Activated CD4-positive, CD25-positive, alpha-beta regulatory T cell treated with anti-CD3 and anti-CD28 coated beads, Interleukin-2, amount 50 U/mL, for 16 hours (primary cell): ENCODE measurements at places on chromosomes 11 and 22.
A peak's percentile ranks its signal among the peaks of the same experiment; 100 is the strongest.

GRCh38 chr22:46951350-46951749, 188.9 kb downstream of the TBC1D22A start:
- DNase-seq, result no peak

DNA sequence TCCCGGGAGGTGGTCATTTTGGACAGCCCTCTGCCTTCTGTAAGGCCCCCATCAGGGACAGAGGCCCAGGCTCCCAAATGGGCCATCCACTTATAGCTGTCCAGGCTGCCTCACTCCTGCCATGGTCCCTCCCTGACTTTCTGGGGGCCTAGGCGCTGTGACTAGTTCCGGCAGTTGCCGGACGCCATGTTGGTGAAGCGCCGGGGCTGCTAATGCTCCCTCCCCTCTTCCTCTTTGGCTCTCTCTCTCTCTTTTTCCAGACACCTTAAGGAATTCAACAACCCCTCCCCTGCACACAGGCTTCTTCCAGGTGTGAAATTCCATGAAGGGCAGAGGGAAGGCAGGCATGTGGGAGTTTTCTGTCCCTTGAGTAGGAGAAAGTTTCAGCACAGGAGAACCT, 445.6 kb downstream of the SOX6 start:
- no peak for DNase-seq

- no peak for DNase-seq
Observed at GRCh38 chr11:61083601-61084147, 18.6 kb upstream of the CD5 start.

GRCh38 chr22:27107824-27108223, 450.4 kb downstream of the MIAT start:
- DNase-seq, result no peak

- DNase-seq, result no peak
Observed at GRCh38 chr11:131538322-131538721, 167.9 kb downstream of the NTM start.

- DNase-seq, result no peak
Observed at GRCh38 chr22:25903294-25903693, 161.3 kb downstream of the MYO18B start.

- no peak for DNase-seq
Observed at GRCh38 chr22:39230261-39231196, 14.3 kb downstream of the PDGFB start.

DNA sequence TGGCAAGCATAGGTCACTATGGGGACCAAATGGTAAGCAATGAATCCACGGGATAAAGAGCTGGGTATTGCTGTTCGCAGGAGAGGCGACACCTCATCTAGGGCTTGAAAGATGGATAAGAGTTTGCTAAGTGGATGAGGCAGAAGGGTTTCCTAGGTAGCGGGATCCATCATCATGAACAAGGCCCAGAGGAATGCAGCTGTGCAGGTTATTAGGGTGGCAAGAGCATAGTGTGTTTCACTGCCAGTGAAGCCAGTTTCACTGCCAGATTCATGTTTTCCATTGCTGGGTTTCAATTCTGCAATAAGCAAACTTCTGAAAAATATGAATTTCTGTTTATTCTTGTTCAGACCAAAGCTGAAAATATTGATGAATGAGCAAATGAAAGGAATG, 27.2 kb downstream of the WEE1 start:
- no peak for DNase-seq

DNA sequence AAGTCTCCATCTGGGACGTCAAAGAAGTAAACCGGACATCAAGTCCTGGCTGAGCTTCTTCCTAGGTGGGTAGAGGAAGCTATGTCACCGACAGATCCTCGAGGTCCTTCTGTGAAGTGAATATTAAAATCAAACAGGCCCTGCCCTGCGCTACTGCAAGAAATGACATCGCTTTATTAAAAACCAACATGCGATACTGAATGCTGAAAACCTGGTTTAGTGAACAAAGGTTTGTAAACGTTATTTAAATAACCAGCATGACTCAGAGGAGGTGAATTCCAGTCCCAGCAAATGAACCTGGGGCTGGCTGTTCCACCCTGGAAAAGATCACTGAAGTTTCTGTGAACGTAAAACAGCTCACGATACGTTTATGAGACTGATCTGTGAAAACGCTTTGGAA, 645 bp downstream of the RTCB start:
- no peak for DNase-seq

- no peak for DNase-seq
Observed at GRCh38 chr11:92556431-92556830, 331.8 kb downstream of the FAT3 start.

DNA sequence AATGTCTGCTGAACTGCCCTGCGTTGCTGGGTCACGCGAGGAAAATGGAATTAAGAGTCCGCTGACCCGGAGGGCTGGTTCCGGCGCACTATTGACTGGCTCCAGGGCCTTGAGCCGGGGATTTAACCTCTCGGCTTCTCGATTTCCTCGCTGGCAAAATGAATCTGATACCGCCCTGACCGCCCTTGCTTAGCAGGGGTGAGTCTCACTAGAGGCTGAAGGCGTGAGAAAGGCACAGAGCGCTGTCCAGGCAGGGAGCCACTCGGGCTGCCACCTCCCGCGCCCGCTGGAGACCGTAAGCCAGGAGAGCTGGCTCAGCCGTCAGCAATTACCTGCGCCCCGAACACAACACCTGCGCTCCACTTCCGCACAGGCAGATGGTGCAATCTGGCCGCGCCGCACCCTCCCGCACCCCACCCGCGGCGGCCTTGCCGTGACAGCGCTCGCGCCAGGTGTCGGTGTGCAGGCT, 65.6 kb downstream of the BUD13 start:
- no peak for DNase-seq

DNA sequence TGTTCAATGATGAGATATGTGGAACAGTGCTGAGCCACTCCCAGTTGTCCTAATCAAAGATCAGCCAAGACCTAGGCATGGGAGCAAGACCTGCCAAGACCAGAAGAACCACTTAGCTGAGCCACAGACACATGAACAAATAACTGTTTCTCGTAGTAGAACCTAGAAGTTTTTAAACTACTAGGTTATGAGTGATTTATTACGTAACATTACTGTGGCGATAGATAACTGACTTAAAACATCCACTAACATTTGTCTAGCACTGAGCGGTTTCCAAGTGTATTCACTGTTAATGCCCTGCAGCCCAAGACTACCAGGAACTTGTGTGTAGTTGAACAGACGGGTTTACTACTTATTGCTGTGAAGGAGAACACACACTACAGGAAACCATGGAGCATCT, 120.4 kb downstream of the SERGEF start:
- DNase-seq, result no peak

GRCh38 chr11:27237643-27238042, 125.4 kb downstream of the CCDC34 start:
- DNase-seq, result no peak

DNA sequence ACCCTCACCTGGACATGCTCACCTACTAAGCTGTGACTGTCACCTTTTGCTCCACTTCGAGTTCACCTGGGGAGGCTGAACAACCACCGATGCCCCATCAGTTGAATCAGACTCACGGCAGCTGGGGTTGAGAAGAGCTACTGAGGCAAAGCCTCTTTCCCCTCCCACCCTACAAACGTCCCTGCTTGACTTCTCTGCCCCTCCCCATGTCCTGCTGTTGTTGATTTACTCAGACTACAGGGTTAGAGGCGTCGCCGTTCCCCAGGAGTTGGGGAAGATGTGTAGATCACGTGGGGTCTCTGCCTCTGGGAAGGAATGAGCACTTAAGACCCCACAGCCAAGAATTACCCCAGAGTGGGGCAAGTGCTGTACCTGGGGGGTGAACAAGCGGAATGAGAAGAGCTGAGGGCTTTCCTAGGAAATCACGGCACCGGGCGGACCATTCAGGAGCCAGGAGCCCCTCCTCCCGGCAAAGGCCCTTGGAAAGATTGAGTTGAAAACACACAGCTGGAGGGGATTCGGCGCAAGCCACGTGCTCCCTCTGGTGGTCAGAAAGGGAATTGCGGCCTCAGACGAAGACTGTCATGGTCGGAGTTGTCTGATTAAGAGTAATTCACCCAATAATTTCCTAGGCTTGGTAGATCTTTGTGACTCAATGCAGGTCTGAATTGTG, 7.0 kb downstream of the FXYD2 start:
- DNase-seq, result peak; percentile 71

DNA sequence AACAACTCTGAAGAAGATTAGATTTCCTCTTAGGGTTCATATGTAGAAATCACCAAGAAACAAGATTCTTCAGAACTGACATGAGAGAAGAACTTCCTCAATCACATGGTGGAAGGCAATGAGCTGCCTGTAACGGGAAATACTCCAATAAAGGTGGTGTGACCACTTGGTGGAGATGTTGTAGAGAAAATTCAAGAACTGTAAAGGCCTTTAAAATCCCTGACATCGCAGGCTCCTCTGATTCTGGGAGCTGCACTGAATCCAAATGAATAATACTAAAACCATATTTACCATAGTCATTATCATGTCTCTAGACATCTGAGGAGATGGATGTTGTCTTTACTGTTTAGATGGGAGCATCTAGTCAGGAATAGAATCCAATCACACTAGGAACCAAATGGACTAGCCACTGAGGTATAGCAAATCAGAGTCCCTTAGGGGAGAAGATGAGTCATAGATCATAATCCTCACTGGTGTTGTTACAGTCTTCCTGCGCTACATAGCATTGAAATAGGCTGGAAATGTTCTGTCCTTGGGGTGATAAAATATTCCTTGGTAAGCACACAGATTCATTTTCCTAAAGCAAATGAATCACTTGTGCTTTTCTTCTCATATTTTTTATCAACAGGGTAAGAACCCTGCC, 321.6 kb upstream of the TENM4 start:
- no peak for DNase-seq

DNA sequence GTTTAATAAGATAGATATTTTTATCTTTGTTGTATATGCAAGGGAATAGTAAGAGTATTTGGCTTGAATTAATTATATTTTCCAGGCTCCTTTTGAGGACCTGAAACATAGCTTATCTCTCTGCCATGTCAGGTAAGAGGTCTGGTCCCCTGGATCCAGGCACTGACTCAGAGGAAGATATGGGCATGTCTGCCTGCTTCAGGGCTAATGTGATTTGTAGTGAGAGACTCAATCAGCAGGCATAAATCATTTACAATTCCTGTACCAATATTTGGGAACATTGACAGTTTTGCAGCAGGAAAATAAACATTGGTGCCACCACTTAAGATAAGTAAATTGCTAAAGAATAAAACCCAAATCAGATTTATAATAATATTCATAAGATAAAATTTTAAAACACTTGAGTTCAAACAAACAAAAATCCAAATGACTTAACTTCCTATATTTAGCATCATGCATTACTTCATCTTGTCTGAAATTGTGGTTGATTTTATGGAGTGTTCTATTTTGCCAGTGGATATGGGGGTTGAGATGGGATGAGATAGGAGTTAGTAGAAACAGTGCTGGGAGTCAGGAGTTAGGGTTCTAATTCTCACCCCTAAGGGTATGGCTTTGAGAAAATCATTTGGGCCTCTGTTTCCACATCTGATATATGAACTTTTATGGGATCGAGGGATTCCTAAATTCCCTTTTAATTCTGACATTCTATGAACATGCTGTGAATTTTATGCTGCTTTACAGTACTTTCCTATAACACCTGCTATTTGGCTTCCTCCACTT, 5.1 kb upstream of the CALCA start:
- DNase-seq, result no peak

DNA sequence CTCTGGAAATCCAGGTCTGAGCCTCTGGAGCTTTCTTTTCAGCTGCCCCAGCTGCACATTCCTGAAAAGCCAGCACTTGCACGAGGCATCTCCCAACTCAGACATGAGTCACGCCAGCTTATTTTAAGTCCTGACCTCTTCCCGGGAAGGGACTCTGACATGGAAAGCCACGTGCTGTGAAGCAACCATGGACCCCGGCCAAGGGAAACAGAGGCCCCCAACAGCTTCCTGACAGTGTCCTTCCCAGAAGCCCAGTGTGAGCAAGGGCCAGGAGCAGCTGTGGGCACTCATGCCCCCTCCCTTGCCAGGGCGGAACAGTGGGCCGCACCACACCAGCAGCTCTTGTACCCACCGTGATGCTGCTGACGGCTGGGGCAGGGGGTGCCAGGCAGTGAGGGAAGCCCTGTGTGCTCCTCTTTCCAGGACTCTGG, 118.8 kb upstream of the CADM1 start:
- DNase-seq, result no peak

- DNase-seq, result no peak
Observed at GRCh38 chr11:12119502-12119901, 9.1 kb downstream of the MICAL2 start.

DNA sequence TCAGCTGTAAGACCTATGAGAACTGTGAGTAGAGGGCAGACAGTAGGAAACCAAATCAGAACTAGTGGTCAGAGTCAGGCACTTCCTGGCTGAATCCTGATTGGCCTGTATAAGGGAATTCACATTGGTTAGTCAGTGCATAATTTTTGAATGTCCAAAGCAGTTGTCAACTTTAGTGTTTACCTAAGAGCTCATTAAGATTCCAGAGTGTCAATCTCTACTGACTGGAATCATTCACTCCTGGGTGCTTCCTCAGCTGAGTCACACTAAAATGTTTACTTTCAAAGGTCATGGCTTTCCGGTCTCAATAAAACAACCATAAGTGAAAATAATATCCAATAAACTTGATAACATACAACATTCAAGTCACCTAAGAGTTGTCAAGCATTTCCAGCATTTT, 306.1 kb downstream of the C11orf87 start:
- no peak for DNase-seq
